ENCODE measurements at places on chromosomes 5 and 9.

DNA sequence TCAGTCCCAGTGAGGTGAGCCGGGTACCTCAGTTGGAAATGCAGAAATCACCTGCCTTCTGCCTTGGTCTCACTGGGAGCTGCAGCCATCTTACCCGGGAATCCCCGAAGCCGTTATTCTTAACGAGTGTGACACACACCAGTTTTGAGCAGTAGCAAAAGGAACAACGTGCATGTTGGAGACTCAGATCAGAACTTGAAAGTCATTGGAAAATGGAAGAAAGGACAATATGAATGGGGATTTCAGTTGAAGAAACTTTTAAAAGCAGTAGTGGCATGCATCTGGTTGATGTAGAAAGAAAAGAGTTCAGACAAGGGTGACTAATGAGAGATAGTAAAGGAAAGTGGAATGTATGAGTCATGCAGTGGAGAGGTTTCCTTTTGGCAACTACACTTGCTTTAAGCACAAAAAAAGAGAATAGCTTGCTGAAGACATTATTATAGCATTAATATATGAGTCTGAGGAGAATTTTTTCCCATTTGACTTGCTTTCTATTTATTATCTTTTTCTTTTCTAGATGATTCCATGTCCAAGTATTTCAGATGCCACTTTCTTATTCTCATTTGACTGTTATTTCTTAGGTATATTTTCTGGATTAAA, 44.4 kb upstream of the ANKDD1B start:
- no peak for DNase-seq

DNA sequence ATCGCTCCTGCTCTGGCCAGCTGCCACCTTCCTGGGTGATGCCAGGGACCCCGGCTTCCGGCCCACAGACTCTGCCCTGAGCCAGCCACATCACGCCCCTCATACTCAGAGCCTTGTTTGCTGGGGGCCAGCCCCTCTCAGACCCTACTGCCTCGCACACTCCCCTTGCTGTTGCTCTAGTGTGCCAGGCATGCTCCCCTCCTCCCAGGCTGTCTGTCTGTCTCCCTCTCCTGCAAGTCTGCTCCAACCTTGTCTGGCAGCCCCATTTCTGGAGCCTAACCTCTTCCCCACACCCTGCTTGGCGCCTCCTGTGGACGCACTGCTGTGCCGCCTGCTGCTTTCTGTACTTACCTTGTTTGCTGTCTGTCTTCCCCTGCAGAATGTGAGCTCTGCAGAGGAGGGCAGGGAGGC, 184.7 kb downstream of the HSPA4 start:
- DNase-seq: no peak

GRCh38 chr9:88773627-88774244, 217.5 kb upstream of the S1PR3 start:
- no peak for DNase-seq

DNA sequence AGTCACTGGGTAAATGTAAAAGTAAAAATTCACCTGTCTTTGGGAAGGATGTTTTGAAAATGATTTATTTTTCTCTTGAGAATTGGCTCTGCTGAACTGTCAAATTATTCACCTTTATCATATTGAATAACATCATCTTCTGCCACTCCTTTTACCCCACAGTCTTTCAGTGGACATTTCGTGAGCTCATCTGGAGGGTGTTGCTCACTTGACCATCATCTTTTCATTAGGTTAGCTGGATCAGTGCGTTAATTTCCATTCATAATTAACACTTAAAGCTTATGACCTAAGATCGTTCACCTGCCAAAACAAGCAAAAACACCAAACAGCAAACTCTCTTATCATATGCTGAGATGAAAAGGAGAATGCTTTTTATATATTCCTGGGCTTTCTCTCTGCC, 53.4 kb upstream of the TNFAIP8 start:
- DNase-seq: no peak

GRCh38 chr5:110909950-110910349, 161.6 kb upstream of the TSLP start:
- DNase-seq: no peak

DNA sequence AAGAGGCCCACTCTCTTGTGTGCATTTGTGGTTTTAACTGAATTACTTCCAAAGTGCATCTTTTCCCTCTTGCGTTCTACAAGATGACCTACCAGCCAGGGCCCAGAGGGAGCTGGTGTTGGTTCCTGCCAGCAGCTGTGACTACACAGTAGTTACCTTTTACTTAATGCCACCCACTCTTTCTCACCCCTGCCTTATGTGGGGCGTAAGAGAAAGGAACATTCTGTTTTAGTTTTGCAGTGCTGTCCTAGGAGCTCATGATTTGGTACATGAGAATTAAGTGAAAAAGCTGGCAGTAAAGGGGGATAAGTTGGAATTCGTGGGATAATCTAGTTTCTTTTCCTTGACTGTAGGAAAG, 45.4 kb downstream of the RCL1 start:
- DNase-seq: no peak

DNA sequence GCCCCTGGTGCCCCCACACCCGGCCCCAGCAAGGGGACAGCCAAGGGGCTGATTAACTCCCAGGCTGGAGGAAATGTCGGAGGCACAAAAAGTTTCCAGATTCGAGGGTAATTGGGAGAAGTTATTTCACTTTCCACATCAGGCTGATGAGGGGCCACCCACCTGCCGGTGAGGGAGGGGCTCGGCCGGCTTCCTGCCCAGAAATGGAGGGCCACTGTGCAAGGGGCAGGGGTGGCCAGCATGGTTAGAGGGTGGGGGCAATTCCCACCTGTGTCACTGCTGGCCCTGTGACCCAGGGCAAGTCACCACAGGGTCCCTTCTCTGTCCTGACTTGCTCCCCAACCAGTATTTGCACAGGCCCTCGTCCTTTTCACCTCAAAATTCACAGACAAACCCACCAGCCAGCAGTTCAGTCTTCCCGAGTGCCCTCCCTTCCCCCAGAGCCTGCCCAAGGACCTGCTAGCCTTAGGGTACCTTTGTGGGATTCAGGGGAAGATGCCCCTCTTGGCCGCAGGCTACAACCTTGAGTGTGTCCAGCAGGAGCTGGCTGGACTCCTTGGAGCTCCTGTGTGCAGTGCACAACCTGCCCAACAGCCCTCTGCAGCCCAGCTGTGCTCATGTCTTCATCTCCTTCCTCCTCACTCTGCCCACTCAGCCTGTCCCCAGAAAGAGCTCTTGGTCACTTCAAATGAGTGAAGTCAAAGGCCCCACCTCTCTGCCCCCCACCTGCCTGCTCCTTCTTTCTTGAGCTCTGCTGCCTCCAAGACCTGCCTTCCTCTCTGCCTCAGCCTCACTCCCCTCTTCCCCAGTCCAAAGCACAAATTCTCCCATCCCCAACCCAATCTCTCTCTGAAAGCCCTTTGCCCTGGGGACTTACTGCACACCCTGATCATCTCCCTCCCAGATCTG, 130.5 kb downstream of the BARX1 start:
- DNase-seq: no peak

DNA sequence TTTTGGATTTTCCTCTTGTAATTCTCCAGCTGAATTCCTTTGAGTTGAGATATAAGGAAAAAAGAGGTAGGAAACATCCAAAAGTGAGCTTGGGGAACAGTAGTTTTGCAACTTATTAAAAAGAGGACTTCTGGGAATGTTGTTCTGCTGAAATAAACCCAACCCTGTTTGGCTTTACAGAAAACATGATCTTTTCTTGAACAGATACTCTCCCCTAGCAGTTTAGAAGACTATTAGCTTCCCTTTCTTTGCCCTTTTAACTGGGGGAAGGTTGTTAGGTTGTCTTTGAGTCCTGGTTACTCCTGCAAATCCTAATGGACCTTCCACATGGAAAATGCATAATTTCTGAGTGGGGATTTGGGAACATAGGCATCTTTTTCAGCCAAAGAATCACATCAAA, 168.7 kb upstream of the RPS23 start:
- DNase-seq: no peak

- no peak for DNase-seq
Measured at GRCh38 chr9:33354651-33355211, 47.6 kb downstream of the AQP7 start.

DNA sequence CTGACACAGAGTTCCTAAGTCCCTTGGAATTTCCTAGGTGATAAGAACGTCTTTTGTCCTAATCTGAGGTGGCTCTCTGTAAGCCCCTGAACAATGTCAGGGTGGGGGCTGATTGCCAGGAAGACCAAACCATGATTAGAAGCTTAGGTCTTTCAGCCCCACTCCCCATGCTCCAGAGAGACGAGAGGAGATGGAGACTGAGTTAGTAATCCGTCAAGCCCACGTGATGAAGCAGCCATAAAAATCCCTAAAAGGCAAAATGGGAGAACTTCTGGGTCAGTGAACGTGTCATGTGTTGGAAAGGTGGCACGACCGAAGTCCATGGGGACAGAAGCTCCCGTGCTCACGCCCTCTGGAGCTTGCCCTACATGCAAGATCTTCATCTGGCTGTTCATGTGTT, 85.6 kb downstream of the RAD23B start:
- no peak for DNase-seq

GRCh38 chr9:124040186-124040931, 28.8 kb downstream of the LHX2 start:
- DNase-seq: no peak

GRCh38 chr5:78221964-78222451, 72.5 kb downstream of the AP3B1 start:
- no peak for DNase-seq

GRCh38 chr9:6959270-6960000, 201.7 kb downstream of the KDM4C start:
- DNase-seq: no peak

DNA sequence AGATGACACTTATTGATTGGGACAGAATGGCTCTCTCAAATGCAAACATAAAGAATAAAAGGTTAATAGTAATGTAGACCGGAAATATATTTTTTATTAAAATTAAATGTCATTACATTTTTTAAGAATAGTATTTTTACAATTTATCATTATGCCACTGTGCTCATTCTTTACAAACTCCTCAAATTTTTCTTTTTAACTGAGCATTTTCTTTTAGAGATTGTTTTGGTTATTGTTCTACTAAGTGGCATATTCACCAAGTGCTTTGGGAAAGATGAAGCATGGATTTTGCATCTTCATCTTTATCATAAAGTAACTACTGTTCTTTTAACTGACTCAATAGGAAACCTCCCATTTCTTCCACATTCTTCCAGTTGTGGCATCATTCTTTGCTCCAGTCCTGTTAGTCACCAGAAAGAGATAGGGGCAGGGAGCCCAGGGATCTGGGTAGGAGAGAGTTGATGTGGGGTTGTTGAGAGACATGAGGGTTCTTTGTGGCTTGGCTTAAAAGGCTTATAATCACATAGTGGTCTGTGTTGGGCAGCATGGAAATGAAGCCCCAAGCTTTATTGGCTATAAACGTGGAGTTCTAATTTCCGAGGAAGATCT, 69.8 kb downstream of the SYK start:
- no peak for DNase-seq

DNA sequence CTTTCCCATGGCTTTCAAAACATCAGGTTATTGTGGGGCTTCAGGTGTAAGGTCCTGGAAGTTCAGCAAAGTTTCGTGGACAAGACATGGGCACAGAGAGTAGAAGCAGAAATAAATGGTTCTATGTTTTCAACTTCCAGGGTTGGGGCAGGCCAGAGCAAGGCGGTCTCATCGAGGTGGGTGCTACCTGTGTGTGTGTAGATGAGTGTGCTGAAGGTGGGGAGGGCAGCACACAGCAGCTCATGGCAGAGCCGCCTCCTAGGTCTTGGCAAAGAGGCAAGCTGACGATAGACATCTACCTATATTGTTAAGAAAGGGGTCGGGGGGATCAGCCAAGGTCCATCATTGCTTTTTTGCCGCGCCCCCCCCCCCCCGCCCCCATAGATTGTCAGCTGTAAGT, 3.8 kb downstream of the RAB24 start:
- no peak for DNase-seq

GRCh38 chr5:109756543-109757185, 66.9 kb downstream of the MAN2A1 start:
- DNase-seq: no peak

DNA sequence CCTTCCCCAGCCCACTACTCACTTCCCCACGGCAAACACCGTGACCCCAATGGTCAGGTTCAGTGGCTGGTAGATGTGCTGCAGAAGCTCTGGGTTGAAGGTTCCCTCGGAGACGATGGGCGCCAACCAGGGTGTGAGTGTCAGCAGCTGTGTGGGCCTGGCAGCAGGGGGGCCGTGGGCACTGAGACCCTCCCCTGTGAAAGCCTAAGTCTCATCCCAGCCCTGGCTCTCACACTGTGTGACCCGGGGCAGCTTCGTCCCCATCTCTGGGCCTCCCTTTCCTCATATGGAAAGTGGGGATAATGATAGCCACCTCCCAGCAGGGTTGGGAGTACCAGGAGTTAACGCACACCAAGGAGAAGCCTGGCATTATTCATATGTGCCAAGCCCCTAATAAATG, 8.6 kb downstream of the GBGT1 start:
- no peak for DNase-seq

DNA sequence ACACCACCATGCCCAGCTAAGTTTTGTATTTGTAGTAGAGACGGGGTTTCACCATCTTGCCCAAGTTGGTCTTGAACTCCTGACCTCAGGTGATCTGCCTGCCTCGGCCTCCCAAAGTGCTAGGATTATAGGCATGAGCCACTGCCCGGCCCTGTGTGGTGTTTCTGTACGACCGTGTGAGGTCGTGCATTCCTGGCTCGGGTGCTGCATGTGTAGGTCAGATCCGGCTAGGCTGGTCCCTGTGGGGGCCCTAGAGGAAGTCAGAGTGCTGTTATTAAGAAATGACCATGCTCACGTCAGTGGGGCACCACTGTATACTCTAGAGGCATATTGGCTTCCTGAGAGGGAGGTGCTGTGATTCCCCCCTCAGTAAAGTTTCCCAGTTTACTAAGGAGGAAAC, 13.7 kb downstream of the WNK2 start:
- no peak for DNase-seq

DNA sequence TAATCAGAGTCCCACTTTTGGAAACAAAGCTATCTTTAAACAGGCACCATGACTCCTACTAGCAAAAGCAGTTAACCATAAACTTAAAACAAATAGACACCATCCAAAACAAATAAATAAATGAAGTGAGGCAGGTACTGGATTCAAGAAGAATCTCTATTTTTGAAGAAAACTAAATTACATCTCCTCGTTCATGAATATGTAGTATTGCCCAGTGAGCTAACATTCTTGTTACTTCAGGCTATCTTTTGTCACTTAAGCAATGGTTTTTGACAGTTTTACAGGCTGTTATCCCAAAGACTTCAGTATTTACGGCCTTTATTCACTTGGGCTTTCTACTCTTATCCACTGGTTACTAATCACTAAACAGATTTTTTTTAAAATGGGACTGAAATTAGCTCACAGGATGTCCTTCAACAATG, 242.5 kb downstream of the MLLT3 start:
- DNase-seq: no peak

Measured in progenitor cell of endocrine pancreas (in vitro differentiated cells).